ENCODE measurements at places on chromosomes 6 and 20.

DNA sequence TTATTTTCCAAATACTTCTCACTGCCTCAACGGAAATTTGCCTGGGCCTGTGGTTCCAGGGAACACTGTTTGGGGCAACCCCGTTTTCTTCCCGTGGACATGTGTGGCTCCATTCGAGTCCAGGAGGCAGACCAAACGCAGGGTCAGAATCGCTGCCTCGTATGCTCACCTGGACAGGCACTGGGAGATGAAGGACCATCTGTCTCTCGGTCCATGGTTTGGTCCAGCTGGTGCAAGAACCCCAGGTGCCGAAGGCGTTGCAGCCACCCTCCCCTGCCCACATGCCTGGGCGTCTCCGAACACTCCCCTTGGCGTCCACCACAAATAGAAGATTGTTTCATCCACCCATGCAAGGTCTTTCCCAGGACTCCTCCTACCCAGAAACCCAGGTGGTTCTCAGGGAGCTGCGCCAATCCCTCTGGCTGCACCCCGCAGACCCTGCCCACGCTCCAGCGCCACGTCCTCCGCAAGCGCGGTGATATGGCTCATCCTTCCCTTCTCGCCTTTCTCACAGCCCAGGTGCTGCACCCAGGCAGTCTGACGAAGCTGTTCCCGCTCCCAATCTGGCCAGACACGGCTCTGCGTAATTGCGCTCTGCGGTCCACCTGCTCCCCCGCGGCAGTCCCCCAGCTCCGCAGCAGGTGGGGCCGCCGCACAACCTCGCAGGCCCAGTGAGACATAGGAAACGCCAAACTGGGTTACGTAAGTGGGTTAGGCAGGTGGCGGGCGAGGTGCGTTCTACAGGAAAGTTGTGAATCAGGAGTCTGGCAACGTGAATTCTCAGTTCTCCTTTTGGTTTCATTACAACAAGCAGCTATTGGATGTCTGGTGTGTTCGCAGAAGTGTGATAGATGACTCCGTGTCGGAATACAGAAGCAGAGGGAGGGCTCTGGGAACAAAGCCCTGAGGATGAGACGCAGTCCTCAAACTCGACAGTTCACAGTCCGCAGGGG, 146.2 kb upstream of the ECI2 start:
- no peak for DNase-seq

GRCh38 chr6:40350747-40351217, 236.4 kb downstream of the LRFN2 start:
- no peak for DNase-seq

DNA sequence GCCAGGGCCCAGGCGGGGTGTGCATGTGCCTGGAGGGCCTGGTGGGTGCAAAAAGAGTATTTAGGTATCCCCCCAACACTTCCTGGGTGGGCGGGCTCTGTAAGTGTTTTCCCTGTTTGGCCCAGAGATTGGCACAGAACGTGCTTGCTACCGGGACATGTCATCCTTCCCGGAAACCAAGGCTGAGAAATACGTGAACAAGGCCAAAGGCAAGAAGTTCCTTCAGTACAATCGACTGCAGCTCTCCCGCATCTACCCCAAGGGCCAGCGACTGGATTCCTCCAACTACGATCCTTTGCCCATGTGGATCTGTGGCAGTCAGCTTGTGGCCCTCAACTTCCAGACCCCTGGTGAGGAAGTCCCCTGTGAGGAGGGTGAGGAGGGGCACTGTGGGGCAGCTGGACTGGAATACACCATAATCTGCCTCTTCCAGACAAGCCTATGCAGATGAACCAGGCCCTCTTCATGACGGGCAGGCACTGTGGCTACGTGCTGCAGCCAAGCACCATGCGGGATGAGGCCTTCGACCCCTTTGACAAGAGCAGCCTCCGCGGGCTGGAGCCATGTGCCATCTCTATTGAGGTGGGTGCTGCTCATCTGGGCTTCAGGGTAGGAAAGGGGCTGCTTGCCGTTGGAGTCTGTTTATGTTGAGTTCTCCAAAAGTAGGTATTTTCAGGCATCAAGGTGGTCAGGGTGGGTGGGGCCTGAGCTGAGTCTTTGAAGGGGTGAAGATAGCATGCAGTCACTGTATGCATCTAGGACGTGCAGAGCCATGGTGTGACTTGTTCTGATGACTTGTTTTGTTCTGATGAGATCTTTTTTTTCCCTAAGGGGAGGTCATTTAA, 35.2 kb downstream of the PLCG1 start:
- no peak for DNase-seq

- no peak for DNase-seq
Measured at GRCh38 chr20:58018590-58018989, 209.9 kb downstream of the ANKRD60 start.

DNA sequence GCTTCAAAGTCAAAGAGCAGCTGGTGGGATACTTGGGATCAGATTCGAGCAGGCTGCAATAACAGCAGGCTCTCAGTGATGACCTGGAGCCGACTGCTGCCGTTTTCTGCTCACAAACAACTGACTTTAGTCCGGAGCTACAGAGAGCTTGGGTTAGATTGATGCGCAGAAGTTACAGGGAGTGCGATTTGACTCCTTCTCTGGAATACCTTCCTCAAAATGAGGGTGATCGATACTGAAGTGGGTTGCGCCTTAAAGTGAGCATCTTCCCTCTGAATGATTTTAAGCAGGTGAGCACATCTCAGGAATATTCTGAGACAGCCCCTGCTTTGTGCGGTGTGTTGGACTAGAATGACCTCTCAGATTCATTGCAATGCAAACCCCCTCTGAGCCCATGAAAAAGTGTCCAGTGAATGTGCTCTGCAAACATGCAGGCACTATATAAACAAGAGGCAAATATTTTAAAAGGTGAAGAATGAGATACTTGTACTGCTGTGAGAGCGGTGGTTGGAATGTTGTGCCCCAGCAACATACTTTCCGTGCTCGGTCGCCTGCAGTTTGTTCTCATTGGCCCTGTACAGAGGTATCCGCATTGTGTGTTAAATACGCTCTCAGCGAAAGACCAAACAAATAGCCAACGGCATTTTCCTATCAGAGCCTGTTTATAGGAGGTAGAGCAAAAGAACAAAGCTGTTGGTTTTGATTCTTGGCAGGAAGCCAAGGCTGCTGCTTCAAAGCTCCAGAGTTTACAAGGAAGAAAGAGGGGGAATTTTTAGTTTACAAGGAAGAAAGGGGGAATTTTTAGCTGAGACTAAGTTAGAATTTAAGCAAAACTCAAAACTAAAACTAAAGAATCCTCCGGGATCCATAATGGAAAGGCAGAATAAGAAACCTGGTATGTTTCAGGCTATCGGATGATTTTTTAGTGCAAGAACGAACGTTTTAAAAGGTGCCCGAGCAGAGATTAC, 67.7 kb downstream of the PHACTR2 start:
- DNase-seq: no peak

GRCh38 chr6:28856620-28857005, 67.2 kb downstream of the TRIM27 start:
- no peak for DNase-seq

DNA sequence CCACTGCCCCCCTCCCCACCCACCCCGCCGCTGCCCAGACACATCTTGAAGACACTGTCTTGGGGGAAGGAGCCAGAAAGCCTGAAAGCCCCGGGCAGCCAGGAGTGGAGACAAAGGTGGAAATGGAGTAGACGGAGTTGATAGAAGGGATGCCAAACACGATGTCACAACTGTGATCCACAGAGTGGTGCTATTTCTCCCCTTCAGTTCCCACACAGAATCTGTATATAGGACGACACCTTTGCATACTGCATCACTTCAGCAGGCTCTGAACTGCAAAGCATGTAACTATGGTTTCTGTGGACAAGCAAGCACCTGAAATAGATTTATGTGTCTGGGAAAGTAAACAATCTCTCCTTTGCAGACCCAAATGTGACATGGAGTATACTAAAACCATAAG, 56.4 kb upstream of the F13A1 start:
- no peak for DNase-seq

- DNase-seq: no peak
Measured at GRCh38 chr6:36187446-36187845, 9.1 kb upstream of the BRPF3 start.

DNA sequence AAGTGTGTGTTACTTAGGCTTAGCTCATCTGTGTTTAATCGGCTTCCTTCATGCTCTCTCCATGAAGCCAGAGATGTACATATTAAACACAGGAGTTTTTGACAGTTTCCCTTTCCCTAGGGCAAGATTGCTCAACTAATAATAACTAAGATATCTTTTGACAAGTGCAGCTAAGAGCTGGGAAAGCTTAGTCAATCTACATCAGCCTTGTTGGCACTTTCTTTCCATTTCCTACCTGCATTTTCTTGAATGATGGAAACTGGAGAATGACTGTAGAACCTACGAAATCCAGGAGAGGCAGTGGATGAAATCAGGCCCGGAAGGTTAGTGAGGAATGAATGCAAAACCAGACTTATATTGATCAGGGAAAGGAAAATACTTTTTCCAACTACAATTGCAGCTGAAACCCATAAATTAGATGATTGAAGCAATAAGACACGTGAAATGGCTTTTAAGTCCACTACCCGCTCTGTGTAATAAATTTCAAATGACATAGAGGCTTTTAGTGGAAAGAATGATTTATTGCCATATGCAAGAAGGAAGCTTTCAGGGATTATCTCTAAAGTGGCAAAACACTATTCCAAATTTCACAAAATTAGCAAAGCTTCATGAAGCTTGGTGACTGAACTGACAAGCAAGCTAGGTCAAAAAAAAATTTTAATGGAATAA, 237.2 kb upstream of the ID4 start:
- no peak for DNase-seq

DNA sequence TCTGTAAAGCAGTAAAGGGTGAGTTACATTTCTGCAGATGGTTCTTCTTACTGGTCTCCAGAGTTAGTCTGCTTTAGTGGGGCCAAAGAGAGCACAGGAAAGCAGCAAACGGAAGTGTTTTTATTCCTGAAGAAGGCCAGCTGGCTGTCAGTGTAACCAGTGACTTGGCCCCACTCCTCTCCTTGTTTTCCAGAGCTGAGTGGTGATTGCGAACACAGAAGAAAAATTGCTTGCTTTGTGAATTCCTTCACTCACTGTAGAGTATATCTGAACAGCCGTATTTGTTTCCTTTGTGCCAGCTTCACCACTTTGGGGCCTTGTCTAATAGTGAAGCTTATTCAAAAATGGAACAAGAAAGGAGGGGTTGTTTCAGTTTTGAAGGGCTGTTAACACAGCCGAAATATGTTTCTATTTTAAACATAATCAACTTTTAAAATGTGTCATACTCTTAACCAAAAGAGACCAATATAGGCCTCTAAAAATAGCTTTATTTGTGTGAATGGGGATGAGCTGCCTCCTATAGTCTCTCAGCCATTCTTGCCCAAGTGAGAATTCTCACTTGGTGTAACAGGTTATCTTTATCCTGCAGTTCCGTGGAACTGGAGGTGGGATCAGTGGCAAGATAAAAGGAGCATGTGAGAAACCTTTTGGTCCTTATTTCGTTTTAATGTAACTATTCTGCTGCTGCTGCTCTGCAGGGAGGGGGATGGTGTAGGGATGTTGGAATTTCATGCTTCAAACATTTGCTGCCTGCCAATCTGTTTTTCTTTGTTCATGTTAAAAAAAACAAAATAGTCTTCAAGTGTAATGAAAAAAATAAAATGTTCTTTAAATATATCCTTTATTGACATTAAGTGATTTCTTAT, 37.8 kb downstream of the ZC2HC1B start:
- DNase-seq: no peak

- DNase-seq: no peak
Measured at GRCh38 chr6:44672086-44672485, 284.6 kb downstream of the CDC5L start.

GRCh38 chr6:115675443-115675842, 385.2 kb downstream of the FRK start:
- DNase-seq: no peak

DNA sequence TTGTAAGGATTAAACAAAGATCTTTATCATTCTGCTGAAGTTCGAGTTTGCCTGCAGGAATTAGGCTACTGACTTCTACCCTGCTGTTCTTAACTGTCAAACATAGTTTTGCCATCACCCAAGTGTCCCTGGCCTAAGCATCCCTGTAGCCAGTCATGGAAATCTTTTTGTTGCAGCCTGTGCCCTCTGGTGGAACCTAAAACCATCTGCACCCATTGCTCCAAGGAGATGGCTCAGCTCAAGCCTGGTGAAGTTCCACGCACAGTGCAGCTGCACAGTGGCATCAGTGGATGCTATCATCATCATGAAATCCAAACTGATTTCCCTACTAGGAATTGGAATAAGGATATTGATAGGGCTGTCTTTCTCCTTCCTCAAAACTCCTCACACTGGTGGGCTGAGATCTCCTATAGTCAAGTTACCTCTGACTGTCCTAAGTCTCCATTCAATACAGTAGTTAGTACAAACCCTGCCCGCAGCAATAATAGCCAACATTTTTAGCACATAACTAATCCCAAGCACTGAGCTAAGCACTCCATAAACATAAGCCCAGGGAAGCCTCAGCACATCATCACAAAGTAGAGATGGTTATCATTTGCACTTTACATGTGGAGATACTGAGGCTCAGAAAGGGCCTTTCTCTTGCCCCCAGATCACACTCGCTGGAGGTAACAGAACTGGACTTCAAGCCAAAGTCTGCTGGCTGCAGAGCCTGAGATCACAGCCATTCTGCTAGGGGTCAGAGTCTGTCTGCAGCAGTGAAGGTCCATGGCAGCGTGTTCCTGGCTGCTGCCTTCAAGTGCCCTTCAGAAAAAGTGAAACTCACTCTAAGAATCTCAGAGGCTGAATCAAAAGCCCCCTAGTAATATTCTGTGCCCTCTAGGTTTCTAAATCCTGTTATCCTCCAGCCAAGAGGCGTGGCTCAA, 77.2 kb upstream of the MC3R start:
- DNase-seq: no peak

- no peak for DNase-seq
Measured at GRCh38 chr6:126335210-126335609, 4.7 kb upstream of the CENPW start.

DNA sequence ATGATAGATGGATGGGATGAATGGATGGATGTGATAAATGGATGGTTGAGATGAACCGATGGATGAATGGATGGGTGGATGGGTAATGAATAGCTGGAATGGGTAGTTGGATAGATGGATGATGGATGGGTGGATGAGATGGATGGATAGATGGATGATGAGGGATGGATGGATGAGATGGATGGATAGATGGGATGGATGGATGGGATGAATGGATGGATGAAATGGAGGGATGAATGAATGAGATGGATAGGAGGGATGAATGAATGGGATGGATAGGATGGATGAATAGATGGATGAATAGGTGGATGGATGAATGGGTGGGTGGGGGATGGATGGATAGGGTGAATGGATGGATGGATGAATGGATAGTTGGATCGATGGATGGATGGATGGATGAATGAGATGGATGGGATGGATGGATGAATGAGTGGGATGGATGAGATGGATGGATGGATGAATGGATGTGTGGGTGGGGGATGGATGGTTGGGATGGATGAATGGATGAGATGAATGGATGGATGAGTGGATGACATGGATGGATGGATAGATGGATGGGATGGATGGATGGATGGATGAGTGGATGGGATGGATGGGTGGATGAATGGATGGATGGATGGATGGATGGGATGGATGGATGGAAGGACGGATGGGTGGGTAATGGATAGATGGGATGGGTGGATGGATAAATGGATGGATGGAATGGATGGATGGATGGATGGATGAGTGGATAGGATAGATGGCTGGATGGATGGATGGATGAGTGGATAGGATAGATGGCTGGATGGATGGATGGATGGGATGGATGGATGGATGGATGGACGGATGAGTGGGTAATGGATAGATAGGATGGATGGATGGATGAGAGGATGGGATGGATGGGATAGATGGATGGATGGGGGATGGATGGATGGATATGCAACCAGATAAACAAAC, 51.4 kb upstream of the PTGIS start:
- DNase-seq: no peak

GRCh38 chr6:24426729-24427446, 24.2 kb downstream of the MRS2 start:
- no peak for DNase-seq
